ENCODE measurements at places on chromosomes 6 and 20.

DNA sequence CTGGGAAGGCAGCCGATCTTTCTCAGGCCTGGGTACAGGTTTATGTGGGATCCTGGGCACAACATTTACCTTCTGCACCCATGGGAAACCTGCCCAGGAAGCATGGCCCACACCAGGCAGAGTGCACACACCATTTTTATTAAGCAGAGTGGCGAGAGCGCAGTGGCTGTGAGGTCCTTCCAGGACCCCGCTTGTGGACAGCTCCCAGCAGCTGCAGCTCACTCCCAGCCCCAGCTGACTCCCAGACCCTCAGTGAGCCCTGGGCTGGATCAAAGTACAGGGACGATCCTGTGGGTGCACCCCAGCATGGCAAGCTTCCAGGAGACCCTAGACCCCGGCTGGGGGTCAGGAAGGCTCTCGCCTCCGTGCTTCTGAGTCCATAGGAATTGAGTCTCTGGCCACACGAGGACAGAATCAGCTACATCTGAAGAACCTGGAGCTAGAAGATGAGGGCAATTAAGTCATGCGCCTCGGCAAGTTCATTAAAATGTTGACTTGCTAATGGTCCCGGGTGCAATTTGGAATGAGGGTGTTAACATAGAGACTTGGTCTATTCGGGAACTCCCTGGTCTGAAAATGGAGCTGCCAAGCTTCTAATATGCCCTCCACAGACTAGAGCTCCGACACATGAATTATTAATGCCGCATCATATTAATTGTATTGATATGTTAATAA, 65.4 kb upstream of the SLCO4A1 start:
- DNase-seq: no peak

DNA sequence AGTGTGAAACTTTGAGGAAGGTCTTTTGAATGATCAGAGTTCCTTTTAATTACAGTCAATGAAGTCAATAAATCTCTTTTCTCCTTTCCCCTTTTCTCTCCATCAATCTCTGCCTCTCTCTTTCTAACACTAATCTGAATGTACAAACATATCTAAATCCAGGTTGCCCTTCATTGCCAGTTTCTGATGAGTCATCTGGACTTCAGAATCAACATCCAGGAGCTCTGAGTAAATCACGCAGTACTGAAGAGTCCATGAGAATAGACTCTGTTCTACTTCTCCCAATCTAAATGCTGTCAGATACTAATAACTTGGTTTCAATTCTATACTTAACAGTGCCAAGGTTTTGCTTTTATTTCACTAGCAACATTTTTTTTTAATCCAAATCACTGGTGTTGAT, 238.7 kb upstream of the THEMIS start:
- no peak for DNase-seq

GRCh38 chr6:128519132-128519930, 1.1 kb downstream of the PTPRK start:
- DNase-seq: peak; percentile 23

DNA sequence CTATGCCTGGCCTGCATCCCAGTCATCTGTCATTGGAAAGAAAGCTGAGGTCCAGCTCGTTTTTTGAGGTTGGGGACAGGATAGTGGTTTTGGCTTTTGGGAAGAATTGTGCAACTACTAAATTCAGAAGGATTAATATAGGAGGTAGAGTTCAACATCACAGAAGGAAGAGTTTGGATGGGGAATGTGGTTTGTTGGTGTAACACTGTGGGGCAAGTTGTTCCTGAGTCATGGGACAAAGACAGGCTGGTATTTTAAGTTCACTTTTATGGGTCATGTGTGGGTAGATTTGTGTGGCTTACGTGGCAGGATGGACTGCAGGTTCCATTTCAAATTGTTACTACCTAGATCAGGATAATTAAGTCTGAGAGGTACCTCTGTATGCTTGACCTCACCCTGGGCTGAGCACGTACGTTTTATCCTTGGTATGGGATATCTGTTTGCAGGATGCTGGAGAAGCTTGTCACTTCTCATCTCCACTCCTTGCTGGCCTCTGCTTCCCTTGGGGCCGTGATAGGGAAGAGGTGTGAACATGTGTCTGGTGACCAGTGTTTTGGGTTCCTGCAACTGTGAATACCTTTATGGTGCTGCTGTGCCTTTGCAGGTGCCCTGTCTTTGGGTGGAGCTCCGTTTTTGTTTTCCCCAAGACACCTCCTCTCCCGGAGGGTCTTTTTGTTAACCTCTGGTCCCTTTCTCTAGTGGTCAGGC, 177.6 kb downstream of the JARID2 start:
- DNase-seq: no peak

GRCh38 chr6:21263531-21264287, 329.8 kb upstream of the SOX4 start:
- DNase-seq: peak; percentile 68

- DNase-seq: no peak
Observed at GRCh38 chr6:117540670-117541069, 58.2 kb downstream of the DCBLD1 start.

GRCh38 chr6:163645560-163645959, 231.0 kb downstream of the QKI start:
- DNase-seq: no peak

DNA sequence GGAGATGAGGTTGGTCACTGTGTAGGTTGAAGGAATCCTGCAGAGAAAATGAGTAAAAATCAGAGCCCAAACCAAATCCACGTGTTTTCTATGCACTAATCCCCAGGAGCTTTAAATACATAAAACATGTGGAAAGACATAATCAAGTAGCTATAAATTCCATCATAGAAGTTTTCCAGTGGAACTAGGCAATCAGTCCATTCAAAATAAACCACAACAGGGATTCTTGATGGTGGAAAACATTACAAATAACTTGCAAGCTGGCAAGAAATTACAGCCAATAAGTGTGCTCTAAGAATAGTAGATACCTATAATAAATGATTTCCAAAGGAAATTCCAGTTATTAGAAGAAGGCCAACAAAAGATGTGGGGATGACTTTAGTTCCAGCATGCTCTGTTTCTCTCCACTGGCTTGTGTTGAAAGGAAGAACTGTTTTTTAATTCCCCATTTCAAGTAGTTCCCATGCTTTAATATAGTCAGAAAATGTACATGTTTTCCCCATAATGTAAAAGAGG, 49.8 kb upstream of the ADGRG6 start:
- DNase-seq: no peak

DNA sequence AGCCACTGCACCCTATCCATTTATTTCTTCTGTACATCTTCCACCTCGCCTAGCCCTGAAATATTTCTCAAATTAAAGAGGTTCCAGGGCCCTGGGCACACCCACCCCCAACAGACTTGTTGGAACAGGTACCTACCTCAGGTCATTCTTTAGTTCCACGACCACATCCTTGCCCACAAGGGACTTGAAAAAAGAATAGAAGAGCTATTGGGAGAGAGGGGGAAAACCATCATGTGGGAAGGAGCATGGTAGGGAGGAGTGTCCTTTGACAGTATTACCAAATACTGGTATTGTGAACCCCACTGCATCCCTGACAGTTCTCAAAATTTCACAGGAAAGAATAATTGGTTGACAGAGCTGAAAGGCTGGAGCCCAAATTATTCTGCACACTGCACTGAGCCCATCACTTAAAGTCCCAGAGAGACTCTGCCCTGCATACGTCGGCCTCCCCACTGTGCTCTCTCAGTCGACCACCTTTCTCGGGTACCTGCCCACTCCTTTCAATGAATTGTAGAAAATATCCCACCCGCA, 762 bp downstream of the LSM2 start:
- no peak for DNase-seq

GRCh38 chr20:11047559-11047958, 373.8 kb upstream of the JAG1 start:
- DNase-seq: no peak

GRCh38 chr6:141470810-141471209, 661.9 kb upstream of the GJE1 start:
- DNase-seq: no peak

DNA sequence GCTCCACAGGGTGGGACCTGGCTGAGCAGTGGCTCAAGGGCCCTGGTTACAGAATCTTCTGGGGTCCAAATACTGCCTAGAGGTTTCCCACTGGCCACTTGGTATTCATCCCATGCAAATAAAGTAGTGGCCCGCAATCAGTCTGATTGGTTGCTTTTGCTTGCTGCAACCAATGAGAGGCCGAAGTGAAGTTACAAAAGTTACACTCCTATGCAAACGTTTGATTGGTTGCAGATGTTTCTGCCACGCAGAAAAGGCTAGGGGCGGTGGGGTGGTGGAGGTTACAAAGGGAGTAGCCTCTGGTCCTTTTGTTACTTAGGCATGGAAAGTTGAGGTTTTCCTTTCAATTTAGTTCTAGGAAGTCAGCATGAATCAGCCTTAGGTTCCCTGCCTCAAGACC, 3.6 kb upstream of the NHLRC1 start:
- no peak for DNase-seq

DNA sequence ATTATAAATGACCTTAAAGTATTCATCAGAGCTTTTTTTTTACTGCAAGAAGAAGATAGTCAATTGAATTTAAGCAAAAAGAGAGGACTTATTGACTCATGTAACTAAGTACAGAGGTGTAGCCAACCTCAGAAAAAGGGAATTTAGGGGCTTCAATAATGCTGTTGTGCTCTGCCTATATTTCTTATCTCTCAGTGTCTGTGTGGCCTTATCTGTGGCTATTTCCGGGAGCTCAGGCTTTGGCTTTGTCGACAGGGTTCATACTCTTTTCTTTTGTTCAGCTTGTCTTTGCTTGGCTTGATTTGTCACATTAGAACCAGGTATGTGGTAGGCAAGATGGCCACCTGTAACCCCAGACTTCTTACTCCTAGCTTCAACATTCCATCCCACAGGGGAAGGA, 38.6 kb upstream of the FABP7 start:
- no peak for DNase-seq

- DNase-seq: no peak
Observed at GRCh38 chr20:60407011-60407771, 449.0 kb downstream of the CDH26 start.

- DNase-seq: peak; percentile 5
Observed at GRCh38 chr20:24917797-24918578, 31.1 kb upstream of the CST7 start.

DNA sequence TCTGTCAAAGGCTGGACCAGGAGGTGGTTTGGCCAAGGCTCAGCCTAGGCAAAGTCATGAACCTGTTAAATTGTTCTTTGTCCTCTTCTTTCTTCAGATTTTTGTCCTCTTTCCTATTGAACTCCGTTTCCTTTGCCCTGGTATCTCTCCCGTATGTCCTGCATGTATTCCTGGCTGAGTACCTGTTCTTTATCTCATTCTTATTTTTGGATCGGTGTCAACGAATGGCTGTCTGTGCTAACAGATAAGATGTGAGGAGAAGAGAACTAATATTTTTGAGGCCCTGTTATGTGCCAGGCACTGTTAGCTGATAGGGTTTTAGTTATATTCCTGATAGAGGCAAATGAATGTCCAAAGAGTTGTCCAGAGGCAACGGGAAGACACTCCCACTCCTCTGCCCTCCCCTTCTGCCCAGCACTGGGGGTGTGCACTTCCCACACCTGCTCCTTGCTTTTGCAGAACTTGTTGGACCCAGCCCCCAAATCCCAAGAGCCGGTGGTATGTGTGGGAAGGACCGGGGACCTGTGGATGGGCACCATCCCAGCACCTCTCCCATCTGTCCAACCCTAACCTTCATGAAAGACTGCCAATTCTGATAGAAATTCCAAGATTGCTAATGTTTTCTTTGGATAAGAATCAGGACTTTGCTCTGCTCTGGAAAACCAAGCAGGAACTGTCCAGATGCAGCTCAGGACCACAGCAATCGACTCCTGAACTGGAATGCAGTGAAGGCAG, 20.6 kb downstream of the MMP24OS start:
- DNase-seq: no peak

- DNase-seq: no peak
Observed at GRCh38 chr6:140909625-140910024, 1223.1 kb upstream of the GJE1 start.

DNA sequence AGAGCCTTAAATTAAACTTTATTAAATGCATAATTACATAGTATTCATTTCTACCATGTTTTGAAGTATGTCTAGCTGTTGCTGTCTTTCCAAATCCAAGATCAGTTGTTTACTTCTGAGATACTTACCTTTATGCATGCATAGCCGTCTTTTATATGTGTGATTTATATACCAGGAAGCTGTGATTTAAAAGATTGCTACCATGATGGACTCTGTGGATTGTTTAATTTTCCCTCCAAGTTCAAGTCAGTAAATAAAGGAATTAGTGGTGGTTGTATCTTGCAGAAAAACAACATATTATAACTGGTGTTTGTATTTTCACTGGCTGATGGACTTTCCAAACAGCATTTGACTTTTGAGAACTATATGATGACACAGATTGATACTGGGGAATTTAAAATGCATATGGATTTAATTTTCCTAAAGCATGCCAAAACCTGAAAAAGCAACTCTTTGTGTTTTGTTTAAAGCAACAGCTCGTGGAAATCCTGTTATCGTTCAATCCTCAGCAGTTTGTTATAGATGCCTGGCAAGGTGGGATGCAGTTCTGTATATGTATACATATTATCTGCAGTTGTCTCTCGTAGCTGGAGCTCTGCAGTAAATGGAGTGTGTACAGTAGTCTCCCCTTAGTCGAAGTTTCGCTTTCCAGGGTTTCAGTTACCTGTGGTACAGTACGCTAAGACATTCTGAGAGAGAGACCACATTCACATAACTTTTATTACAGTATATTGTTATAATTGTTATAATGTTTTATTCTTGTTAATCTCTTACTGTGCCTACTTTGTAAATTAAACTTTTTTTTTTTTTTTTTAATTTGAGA, 77.1 kb downstream of the CBFA2T2 start:
- no peak for DNase-seq

GRCh38 chr6:83808926-83809325, 44.2 kb upstream of the RIPPLY2 start:
- no peak for DNase-seq

DNA sequence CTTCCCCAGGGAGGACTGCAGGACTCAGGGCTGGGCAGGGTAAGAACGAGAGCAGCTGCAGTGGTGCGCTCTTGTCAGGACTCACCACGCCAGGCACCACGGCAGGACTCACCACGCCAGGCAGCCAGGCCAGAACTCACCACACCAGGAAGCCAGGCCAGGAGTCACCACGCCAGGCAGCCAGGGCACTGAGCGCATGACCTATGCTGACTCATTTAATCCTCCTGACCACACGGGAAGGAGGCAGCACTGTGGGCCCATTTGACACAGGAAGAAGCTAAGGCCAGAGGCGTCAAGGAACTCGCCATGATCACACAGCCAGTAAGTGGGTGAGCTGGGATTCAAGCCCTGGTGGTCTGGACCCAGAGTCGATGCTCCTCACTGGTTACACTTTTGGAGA, 189.3 kb downstream of the PREX1 start:
- no peak for DNase-seq

- no peak for DNase-seq
Observed at GRCh38 chr6:131136021-131136786, 937 bp downstream of the AKAP7 start.

DNA sequence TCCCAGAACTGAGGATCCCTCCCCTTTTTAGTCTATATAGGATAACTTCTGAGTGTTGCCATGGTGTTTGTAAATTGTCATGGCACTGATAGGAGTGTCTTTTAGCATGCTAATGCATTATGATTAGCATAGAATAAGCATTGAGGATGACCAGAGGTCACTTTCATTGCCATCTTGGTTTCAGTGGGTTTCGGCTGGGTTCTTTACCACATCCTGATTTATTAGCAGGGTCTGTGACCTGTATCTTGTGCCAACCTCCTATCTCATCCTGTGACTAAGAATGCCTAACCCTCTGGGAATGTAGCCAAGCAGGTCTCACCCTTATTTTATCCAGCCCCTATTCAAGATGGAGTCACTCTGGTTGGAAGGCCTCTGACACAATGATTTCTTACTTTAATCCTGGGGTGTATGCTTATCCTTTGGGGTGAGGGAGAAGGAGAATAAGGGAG, 19.6 kb downstream of the WFDC2 start:
- no peak for DNase-seq

Data from NCI-H2107 (cell line).